ENCODE measurements at places on chromosomes 4 and X.

GRCh38 chrX:150697641-150698040, 4.4 kb downstream of the MTMR1 start:
- no peak for DNase-seq

DNA sequence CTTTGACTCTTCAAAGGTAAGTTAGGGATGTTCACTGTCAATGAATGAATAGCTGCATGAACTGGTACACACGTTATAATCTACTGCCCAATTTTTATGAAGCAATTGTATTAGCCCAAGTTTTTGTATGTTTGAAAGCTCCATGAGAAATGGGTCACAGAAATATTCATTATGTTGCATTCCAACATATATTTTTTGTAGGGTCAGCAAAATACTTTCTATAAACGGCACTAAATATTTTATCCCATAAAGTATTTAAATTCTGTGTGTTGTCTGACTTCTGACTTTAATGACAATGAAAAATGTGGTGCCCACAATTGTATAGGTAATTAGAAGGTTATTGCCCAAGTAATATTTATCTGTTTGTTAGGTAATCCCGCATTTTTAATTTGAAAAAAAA, 466.0 kb downstream of the FAT4 start:
- no peak for DNase-seq

- no peak for DNase-seq
Measured at GRCh38 chr4:167893531-167893930, 198.8 kb upstream of the ANXA10 start.

DNA sequence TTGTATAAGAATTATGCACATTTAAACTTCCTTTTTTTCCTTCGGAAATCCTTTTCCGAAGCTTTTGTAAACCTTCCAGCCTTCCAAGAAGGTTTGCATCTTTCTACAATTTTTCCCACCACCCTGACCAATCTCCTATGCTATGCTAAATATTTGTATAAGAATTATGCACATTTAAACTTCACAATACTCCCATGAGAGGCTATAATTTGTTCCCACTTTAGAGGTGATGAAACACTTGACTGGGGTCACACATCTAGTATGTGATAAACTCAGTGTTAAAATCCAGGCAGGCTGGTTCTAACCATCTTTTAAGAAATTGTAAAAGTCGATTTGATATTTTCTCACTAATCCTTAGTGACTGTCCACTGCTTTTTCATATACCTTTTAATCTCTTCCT, 22.1 kb downstream of the NUDT6 start:
- DNase-seq: no peak
